Diencephalon (tissue), 1 donor: ENCODE measurements at places on chromosomes 13 and 19. TPM values are rescaled to one million over a fixed set of nuclear protein-coding genes. Genes with fewer than 3 reads are reported as not detected.

PLEKHA4 gene
- total RNA-seq = 2.3 TPM

RYR1 gene
- 4.6 TPM for total RNA-seq

EDNRB gene
- total RNA-seq = 169 TPM

BRCA2 gene
- 4.6 TPM for total RNA-seq

CPB2 gene
- total RNA-seq = not detected

ZNF382 gene
- 88.6 TPM for total RNA-seq
